Type B pancreatic cell (in vitro differentiated cells): ENCODE measurements at places on chromosomes 2 and 18. TPM values are rescaled to one million over a fixed set of nuclear protein-coding genes. Genes with fewer than 3 reads are reported as not detected.

- no peak for DNase-seq
Measured at GRCh38 chr2:30949435-30949834, 142.2 kb upstream of the CAPN13 start.

GRCh38 chr2:53437371-53437770 lies 330.2 kb upstream of the CHAC2 start:
- no peak for DNase-seq

DNA sequence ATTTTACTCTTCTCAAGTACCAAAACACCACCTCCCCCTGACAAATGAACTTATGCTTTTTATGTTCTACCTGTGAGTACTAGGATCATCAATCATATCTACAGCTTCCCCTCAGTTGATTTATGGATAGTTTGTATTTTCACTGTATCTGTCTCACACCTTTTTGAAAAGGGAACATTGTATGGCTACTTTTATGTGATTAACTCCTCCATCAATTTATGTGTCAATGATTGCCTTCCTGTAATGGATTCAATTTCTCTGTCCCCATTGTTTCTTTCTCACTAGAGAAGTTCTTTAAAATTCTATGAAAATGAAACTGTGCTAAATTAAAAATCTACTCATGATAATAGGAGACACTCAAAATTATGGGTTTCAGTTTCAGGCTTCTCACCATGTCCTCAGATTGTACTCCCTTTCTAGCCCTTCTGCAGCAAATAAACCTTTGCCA lies 935.0 kb downstream of the TRIB2 start:
- DNase-seq, result no peak

The CERKL gene
- total RNA-seq, result 2.9 and 4.3 TPM in 2 replicates
